ENCODE measurements at places on chromosomes 7 and 10.

GRCh38 chr7:152574892-152575548 lies 100.9 kb downstream of the XRCC2 start:
- DNase-seq, result peak; percentile 93

DNA sequence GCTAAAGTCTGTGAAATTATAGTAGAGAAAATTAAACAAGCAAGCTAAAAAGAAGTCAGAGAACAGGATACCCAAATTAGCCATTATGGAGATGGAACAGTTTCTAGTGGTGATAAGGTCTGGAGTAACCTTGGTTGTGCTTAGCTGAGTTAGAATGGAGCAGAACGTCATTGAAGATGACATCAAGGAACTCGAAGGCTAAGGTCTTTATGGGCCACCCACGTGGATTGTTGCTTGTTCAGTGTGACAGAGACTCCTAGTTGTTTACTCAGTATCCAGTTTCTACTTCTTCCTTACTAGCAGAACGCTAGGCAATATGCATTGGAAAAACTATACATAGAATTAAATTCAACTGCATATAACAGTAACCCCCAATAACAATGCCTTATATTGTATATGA lies 39.7 kb downstream of the AHCYL2 start:
- DNase-seq, result no peak

DNA sequence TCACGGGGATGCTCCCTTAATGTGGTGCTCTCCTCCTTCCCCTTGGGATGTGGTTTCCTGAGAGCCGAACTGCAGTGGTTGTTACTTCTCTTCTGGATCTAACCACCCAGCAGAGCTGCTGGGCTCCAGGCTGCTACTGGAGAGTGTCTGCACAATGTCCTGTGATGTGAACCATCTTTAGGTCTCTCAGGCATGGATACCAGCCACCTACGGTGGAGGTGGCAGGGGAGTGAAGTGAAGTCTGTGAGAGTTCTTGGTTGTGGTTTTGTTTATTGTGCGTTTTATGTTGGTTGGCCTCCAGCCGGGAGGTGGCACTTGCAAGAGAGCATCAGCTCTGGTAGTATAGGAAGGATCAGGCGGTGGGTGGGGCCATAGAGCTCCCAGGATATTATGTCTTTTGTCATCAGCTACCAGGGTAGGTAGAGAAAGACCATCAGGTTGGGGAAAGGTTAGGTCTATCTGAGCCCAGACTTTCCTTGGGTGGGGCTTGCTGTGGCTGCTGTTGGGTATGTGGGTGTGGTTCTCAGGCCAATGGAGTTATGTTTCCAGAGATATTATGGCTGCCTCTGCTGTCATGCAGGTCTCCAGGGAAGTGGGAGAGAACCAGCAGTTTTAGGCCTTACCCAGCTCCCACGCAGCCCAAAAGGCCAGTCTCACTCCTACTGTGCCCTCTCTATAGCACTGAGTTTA lies 87.9 kb downstream of the KIF20B start:
- DNase-seq, result peak; percentile 78

DNA sequence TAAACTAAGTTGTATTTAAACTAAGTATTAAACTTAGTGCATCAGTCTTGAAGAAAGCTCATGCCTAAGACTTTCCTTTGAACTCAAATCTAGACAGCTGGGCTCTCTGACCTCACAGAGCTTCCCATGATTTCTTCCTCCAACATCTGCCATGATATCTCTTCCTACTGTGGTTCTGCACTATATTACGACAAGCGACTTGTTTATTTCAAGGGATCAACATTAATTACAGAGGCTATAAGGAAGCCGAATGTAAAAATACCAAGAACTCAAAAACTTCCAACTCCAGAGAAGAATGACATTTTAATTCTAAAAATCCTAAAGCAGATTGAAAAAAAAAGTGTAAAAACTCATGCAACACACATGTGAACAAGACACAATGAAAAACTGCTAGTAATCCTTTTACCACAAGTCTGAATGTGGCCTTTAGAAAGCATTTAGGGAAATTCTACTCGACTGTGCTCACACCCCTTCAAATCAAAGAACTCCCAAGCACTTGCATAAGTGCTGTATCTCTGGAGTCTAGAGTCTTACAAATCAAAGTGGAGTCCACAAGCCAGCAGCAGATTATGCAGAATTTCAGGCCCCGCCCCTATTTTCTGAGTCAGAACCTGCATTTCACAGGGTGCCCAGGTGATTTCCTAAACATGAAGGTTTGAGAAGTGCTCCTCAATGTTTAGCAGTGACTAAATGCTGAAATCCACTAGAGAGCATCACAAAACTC lies 22.7 kb upstream of the WASHC2A start:
- DNase-seq, result no peak

- DNase-seq, result peak; percentile 30
Measured at GRCh38 chr7:14687777-14688176, 214.8 kb downstream of the DGKB start.

DNA sequence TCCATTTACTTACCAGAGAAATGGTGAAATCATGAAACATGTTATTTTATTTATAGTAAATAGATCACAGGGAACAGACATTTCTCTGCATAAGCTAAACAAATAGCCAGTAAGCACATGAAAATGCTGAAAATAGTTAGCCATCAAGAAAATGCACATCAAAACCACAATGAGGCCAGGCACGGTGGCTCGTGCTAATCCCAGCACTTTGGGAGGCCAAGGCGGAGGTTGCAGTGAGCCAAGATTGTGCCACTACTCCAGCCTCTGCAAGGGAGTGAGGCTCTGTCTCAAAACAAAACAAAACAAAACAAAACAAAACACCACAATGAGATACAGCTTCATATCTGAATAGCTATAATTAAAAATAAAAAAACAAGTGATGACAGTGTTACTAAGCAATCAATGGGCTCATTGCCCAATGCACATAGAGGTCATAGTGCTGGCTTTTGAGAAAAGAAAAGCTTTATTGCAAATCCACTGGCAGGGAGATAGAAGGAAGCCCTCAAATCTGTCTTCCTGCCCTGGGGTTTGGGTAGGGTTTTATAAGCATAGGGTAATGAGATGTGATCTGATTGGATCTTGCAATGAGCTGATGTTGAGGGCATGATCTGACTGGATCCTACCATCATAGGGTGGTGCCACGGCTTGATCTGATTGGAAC lies 16.2 kb downstream of the CSTF2T start:
- no peak for DNase-seq

DNA sequence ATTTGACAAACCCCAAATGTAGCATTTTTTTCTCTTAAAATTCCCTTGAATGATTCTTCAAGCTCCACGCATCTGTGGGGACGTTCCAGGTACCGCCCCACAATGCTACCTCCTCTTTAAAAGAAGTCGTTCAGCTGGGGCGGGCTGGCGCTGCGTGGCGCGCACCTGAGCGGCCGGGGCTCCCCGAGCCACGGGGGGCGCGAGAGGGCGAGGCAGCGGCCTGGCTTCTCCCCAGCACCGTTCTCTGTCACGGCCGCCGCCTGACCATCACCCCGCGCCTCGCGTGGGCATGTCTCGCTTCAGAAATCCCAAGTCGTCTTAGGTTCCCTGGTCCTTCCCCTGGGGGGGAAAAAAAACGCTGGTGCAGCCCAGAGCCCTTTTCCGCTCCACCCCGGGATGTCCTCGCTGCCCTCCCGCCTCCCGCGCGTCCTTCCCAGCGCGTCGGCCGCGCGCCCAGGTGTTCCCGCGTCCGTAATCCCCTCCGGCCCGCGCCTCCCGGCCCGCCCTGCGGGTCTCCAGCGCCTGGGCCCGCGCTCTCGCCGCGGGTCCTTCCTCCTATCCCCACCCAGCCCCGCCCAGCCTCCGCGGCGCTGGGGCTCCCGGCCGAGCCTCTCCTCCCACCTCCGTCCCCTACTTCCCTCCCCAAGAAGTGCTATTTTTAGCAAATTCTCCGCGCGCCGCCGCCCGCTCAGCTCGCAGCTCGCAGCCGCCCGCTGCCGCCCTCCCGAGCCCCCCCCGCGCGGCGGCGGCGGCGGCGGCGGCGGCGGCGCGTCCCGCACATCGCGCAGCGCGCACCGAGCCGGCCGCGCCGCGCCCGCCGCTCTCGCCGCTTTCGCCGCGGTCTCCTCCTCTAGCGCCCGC lies 58.7 kb upstream of the PRPS1L1 start:
- peak; percentile 81 for DNase-seq

GRCh38 chr7:143987513-143987912 lies 12.6 kb upstream of the OR6B1 start:
- no peak for DNase-seq

GRCh38 chr10:63042256-63042655 lies 90.9 kb upstream of the NRBF2 start:
- DNase-seq, result no peak

- peak; percentile 44 for DNase-seq
Measured at GRCh38 chr10:133378251-133379096, 588 bp upstream of the PAOX start.

- DNase-seq, result peak; percentile 41
Measured at GRCh38 chr10:124092860-124093773, at the start of gene CHST15. Gene CHST15, minus strand, starts transcription at chr10:124093598. Its CDS starts 47,386 bp downstream, at chr10:124046212.

DNA sequence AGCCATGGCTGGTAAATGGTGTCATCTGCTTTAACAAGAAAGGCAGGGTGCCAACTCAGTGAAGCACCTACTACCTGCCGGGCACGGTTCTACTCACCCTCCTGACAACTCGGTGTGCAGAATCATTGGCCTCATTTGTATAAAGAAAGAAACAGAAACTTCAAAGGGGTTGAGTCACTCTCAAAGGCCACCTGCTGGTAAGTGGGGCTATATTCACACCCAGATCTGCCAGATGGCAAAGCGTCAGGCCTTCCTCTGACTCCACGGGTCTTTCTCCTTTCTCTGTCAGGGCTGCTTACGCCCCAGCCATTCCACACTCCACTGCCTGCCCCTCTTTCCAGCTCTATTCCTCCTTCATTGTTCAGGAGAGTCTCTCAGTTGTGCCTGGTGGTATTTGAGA lies 309.2 kb downstream of the GFRA1 start:
- no peak for DNase-seq

DNA sequence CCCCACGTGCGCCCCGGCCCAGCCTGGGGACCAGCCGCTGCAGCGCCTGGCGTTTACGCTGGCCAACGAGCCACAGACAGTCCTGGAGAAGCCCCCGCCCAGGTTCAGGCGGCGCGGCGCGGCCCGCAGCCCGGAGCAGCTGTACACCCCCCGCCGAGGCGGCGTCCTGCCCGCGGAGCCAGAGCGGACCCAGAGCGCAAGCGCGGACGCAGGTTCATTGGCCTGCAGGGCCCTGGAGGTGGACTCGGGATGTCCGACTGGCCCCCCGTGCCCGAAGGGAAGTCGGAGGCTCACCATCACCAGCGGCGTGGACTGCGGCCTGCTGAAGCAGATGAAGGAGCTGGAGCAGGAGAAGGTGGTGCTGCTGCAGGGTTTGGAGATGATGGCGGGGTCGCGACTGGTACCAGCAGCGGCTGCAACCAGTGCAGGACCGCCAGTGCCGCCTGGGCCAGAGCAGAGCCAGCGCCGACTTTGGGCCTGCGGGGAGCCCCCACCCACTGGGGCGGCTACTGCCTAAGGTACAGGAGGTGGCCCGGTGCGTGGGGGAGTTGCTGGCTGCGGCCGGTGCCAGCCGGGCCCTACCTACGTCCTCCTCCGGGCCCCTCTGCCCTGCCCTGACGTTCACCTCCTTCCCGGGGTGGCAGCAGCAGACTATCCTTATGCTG lies 72.0 kb upstream of the KCTD7 start:
- no peak for DNase-seq

DNA sequence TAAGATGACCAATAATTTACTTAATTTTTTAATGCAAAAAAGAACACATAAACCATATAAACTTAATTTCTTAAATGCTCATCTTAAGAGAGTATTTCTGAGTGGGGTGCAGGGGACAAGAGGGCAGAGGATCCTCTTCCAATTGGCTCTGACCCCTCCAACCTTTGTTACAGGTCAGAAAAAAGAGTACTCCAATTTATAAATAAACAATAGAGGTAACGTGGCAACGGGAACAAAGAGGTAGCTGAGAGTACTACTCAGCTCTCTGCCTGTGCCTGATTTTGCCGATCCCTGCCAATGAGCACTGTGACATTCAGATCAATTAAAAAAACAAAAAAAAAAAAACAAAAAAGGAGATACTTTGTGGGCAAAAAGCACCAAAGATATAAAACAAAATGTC lies 307.9 kb downstream of the PARD3 start:
- peak; percentile 95 for DNase-seq

DNA sequence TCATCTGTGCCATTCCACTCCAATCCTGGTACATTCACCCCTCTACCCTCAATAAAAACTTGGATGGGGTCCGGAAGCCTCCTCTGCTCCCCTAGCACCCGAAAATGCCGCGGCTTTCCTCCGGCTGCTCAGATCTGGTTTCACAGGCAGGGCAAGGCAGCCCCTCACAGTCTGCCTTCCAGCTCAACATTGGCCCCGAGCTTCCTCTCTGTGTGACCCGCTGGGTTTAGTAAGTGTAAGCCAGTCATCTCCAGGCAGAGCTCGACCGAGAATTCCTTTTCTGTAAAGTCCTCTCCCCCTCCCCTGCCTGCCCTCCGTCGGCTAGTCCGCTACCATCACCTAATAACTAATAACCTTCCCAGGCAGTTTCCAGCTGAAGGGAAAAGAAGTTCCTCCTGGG lies 3.4 kb downstream of the INHBA start:
- DNase-seq, result no peak

- no peak for DNase-seq
Measured at GRCh38 chr7:81604808-81605174, 165.1 kb downstream of the HGF start.

GRCh38 chr10:44343843-44344242 lies 41.1 kb downstream of the CXCL12 start:
- no peak for DNase-seq

GRCh38 chr7:37993060-37993501 lies 72.6 kb downstream of the EPDR1 start:
- DNase-seq, result no peak

Measured in NCI-H146 (cell line).